ENCODE measurements at places on chromosomes 2 and 18.

DNA sequence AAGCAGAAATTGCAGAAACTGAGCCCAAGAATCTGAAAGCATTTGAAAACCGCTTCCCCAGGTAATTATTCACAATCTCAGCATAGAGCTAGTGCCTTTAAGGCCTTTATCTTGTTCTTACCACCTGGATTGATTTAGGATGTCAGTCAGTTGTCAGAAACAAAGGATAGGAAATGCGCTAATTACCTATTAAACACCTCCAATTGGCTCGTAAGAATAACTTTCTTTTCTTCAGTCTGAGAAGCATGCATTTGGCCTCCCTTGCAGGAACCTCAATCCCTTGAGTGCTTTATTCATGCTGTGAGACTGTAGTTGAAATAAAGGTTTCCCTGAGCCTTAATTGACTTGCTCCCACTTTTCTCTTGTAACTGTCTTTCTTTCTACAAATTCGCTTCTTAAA lies 400.3 kb upstream of the LRATD1 start:
- no peak for DNase-seq

GRCh38 chr2:27754138-27754588 lies 17.4 kb upstream of the MRPL33 start:
- peak; percentile 81 for DNase-seq

DNA sequence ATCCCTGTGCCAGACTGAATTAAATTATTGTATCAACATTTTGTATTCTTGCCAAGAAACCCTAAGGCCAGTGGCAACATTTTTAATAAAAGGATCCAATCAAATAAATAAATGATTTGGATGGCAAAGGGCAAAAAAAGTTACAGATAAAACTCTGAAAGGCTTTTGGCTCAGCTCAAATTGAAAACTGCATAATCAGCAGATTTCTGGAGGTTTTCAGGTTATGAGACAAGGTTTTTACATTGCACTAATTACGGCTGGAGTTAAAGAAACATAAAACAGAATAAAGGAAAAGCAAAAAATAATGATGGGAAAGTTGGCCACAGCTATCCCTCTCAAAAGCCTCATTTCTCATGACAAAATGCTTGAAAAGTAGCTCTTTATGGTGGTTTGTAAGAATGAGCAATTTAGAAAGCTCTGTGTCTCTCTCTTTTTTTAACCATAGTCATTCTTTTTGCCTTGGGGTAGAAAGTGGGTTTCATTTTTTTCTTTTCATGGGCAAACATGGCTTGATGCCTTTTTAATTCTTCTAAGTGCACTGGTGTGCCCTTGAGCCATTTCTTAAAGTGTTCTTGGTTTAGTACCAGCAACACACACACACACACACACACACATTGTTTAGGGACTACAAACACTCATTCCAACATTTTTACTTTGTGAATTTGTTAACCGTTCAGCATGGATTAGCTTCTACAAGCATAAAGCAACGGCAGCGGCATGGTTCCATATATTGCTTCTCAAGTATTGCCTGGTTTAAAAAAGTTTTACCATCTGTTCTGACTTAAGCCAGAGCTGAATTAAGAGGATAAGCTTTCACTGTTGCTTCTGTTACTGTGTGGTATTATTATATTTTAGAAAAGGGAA lies 747.1 kb upstream of the FSHR start:
- no peak for DNase-seq

GRCh38 chr2:64937687-64938491 lies 51.3 kb upstream of the SLC1A4 start:
- DNase-seq = no peak

DNA sequence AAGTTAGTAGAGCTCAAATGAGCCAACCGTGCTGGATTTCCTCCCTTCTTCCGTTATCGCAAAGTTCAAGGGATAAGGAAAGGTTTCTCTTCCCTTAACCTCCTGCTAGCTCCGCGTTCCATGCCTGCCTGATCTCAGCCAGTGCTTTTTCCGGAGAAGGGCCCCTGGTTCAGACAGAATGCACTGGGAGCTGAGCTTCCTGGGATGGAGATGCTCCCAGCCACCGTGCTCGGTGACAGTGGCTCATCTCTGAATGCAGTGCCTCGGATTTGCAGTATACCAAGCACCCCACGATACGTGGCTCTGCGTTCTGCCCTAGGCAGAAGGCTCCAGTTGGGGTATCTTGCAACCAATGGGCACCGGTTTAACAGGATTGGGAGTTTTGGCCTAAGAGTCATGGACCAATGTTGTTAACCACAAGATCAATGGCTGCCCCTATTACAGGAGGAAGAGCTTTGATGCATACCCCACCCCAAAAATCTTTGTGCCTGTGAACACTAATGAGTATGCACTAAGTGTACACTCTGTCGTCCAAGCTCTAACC lies 876 bp downstream of the CNTNAP5 start:
- DNase-seq = no peak

All from NCI-H69 (cell line).